ENCODE measurements at places on chromosomes 3 and 15.

- DNase-seq, result no peak
These were observed 68.8 kb downstream of the DNAJC13 start for GRCh38 chr3:132486099-132486498.

- no peak for DNase-seq
These were observed 114.3 kb downstream of the DIPK2A start for GRCh38 chr3:144085964-144086363.

- DNase-seq, result no peak
These were observed 8.4 kb upstream of the KLF15 start for GRCh38 chr3:126365351-126366277.

DNA sequence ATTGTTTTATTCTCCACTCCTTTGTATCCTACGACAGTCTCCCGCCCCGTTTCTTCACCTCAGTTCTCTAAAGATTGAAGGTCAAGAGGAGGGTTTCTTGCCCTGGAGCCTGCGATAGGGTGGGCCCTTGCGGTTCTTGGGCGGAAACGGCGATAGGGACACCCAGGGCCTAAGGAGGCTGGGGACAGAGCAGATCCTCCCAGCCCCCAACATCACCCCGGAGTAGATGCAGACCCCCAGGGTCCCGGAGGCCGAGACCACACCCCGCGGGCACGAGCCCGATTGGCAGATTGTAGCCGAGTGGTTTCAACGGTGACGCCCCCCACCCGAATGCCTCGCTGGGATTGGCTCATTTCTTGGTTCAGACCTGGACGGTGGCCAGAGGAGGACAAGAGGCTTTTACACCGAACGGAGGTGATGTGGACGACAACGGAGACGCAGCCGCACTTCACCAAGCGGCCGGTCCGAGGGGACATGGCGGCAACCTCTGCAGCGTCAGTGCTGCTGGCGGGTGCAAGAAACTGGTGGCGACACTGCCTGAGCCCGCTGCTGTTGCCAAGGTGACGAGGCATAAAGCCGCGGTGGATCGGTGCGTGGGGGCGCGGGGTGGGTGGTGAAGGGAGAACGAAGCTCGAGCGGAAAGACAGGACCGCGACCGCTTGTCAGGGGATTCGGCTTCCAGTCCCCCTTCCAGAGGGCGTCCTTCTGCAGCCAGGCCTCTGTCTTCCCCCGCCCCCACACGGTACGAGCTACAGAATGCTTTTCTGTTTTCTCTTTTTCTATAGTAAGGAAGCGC lies 19.0 kb upstream of the MCF2L2 start:
- peak; percentile 83 for DNase-seq

DNA sequence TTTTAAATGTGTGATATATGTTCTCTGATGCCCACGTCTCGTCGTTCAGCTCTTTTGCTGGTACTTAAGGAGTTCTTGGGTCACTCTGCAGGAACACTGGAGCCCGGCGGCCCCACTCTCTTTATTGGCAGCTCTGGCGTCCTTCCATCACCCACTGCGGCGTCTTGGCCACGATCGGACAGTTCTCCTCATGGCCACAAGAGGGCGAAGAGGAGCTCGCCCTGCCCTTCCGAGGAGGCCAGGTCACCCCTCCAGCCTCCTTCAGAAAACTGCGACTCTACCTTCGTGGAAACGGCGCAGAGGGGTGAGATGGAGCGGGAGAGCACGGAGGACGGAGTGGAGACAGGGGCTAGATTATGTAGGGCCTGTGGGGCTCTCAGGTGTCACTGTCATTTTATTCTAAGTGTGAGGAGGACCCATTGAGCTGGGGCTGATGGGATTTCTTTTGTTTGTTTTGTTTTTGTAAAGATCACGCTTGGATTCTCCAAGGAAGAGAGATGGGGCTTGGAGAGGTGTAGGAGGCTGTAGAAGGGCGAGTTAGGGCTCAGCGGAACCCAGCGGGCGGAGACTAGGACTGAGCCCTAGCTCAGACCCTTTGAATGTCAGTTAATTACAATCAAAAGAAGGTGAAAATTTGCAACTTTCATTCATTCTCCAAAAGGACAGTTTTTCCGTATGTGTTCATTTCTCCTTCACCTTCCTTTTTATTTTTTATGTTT lies 28.0 kb upstream of the GABRA5 start:
- no peak for DNase-seq

GRCh38 chr3:17091910-17092582 lies 207.3 kb downstream of the PLCL2 start:
- DNase-seq, result no peak

GRCh38 chr15:28081594-28081993 lies 17.5 kb downstream of the OCA2 start:
- no peak for DNase-seq

- no peak for DNase-seq
These were observed 176.2 kb downstream of the EFHB start for GRCh38 chr3:19757773-19758172.

GRCh38 chr3:161557445-161558150 lies 61.0 kb downstream of the OTOL1 start:
- DNase-seq, result no peak

DNA sequence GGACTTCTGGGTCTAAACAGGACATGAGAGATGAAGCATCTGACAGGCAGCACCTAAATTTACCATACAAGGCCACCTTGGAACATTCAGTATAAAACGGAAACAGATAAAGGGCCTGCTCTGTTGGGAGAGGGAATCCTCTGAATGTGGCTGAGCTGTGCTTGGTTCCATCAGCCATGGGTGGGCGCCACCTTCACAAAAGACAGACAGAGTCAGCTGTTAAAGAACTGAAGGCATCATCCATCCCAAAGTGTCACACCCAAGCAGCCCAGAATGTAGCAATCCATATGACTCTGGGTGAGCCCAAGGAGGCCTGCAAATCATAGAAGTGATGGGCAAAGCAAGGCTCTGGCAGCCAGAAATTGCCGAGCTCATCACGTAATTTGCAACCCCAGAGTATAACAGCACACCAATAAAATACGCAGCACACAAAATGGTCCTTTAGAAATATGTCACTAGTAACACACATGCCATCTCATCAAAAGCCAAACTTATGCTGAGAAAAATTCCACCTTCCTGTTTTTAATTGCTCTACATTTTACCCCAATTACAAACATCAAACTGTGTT lies 24.8 kb upstream of the RBP1 start:
- DNase-seq, result no peak

DNA sequence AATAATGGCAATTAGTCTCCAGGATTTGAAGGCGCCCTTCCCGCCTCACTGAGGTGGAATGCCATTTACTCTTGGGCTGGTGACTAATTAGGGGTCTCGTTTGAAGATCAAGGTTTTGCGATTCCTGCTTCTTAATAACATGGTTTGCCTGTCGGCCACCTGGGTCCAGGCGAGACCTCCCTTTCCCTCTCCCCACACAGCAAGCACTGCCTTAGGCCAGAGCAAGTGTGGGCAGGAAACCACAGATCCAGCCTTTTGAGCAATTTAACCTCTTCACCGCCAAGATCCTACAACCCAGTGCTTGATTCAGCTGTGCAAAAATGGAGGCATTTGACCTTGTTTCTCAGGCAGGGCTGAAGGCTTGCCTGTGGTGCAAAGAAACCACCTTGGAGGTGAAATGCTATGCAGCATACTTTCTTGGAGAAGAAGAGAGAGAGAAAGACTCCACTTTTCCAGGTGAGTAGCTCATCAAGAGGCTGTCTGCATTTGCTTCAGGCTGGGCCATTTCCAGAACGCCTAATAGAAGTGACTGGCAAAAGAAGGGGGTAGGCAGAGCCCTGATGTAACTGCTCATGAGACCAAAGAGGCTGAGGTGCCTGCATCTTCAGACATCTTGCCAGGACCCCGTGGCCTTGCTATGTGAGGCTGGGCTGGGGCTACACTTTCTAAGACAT lies 34.1 kb upstream of the WNT5A start:
- no peak for DNase-seq

DNA sequence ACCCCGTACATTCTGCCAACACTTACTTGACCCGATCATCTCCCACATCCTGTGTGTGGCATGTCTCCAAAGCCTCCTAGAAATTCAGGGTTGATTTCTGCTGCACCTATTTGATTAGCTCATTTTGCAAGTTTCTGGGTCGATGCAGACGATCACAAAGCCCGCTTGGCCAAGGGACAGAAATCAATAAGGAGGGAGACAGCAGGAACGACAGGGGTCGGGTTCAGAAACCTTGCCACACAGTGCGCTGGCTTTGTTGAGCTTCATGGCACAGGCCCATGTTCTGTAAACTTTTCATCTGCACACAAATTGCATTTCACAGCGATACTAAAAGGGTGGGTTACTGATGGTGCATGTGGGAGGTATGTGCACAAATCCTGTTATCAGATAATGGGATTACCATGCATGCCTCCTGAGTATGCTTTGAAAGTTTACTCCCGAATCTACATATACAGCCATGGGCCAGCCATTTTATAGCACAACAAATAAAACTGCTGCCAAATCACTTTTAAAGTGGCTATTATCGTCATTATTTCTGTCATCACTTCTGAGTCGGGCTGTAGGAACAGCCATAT lies 95.9 kb upstream of the ATP11B start:
- DNase-seq, result no peak

- peak; percentile 63 for DNase-seq
These were observed 91.1 kb downstream of the LINGO1 start for GRCh38 chr15:77541421-77542181.

- DNase-seq, result no peak
These were observed 178.0 kb upstream of the UMPS start for GRCh38 chr3:124552224-124552623.

DNA sequence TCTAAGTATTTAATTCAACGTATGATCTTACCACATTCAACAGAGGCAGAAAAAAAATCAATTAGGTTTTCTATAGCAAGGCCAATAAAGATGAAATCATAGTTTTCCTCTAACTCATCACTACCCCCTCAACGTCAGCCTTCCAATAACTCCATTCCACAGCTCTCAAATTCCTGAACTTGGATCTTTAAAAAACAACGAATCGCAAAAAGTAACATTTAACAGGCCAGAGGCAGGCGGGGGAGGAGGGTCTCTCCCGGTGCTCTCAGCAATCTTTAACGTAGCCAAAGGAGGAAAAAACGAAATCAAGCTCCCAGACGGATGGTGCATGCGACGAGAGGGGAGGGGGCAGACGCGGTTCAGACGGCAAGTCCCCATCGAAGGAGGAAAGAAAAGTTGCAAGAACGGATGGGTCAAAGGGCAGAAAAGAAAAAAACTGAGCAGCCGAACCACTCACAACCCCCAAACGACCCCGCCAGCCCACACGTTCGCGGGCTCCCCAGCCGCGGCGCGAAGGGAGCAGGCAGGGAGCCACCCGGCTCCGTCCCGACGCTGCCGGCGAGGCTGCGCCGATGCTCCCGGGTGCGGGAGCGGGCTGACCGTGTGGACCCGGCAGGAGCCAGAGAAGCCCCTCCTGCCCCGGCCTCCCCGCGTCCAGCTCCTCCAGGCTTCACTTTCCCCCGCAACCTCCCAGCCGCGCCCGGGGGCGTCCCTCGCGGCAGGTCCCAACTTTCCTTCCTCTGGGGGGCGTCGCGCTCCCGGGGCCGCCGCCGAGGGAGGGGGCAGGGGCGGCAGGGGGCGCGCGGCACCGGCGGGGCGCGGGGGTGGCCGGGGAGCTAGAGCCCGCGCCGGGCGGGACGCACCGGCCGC lies 703 bp downstream of the PEAK1 start:
- DNase-seq, result peak; percentile 59

DNA sequence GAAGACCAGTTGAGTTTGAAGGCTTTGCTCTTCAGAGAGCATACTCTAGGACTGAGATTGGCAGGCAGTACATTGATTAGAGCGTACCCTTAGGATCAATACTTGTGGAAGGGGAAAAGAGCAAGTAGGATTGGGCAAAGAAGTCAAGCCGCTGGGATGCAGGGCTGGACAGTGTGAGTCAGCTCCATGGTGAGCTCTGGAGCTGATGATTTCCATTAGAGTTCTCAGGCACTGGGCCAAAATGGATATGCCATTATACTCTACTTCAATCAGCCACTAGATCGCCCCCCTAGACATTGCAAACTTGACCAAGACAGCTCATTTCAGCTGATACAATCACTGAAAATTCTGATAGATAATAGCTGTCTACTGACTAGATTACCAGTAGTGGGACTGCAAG lies 432.7 kb upstream of the ALCAM start:
- DNase-seq, result no peak

DNA sequence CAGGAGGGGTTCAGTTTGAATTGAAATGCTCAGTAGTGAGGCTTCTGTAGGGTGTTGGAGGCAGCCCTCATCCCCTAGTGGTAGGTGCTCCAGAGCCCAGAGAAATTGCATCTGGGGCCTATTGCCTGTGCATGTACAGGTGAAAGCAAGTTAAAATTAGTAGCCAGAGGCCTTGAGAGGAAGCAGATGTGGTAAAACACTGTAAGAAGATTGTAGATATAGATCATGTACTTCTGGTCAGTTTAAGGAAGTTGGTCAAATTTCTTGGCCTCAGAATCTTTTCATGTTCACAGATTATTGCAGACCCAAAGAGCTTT lies 34.6 kb downstream of the IGSF10 start:
- DNase-seq, result no peak

Data from substantia nigra (tissue), 51 donors.